Hair follicle dermal papilla cell (primary cell): ENCODE measurements at places on chromosomes 5 and 9. TPM values are rescaled to one million over a fixed set of nuclear protein-coding genes. Genes with fewer than 3 reads are reported as not detected.

The CNTFR gene
- not detected in 2 replicates for total RNA-seq

The CDC26 gene
- total RNA-seq = 30.7 and 34.0 TPM in 2 replicates

The PTGDS gene
- 16.9 and 20.2 TPM in 2 replicates for total RNA-seq

The TTC16 gene
- total RNA-seq = not detected in 2 replicates

The EPB41L4B gene
- total RNA-seq = 0.32 and 0.36 TPM in 2 replicates

The KIAA1958 gene
- 4.4 and 5.0 TPM in 2 replicates for total RNA-seq

The DOCK8 gene
- total RNA-seq = 0.12 and 0.16 TPM in 2 replicates

The C9orf72 gene
- total RNA-seq = 3.9 and 4.5 TPM in 2 replicates

The RASGRF2 gene
- 1.6 and 2.6 TPM in 2 replicates for total RNA-seq

The LPAR1 gene
- total RNA-seq = 155 and 215 TPM in 2 replicates

The PCDHA5 gene
- total RNA-seq = 0.16 and 0.24 TPM in 2 replicates

The EIF4EBP3 gene
- total RNA-seq = 1.5 and 3.4 TPM in 2 replicates

The C6 gene
- total RNA-seq = not detected in 2 replicates

The NAIP gene
- 4.0 and 4.7 TPM in 2 replicates for total RNA-seq
